ENCODE measurements at places on chromosomes 3 and 15. TPM values are rescaled to one million over a fixed set of nuclear protein-coding genes. Genes with fewer than 3 reads are reported as not detected.

RUBCN gene
- 36.9 TPM for total RNA-seq

DNA sequence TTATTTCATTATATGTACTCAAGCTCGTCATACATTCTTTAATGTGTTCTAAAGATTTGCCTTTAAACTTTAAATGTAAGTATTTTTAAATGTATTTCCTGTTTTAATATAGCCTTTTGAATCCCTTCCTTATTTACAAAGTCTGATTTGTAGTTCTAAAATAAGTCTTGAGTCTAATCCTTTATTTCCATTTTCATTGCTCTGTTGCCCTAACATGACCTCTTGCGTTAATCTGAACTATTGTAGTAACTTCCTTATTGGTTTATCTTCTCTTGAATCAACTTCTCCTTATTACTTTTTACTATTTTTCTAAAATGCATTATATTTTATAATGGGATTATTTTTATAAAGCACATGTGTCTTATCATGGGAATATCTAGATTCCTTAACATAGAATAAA lies 24.0 kb downstream of the KNL1 start:
- no peaks in the 10 kb centered on the region for H3K36me3 ChIP-seq
- H3K27me3 ChIP-seq = no peaks in the 10 kb centered on the region
- H3K27ac ChIP-seq = no peak overlapping the region
- H3K4me1 ChIP-seq = no peaks in the 10 kb centered on the region
- H3K4me3 ChIP-seq = no peak overlapping the region
- DNase-seq = no peak

DNA sequence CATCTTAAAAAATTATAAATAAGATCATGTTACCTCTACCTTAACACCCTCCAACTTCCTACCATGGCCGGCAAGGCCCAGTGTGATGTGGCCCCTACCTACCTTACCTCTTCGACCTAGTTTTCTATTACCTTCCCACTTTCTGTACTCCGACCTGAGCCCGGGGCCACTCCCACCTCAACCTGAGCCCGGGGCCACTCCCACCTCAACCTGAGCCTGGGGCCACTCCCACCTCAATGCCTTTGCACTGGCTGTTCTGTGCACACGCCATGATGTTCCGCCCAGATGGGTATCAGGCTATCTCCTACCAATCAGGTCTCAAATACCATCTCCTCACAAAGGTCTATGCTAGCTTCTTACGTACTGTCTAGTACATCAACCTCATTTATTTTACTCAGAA lies 66.8 kb upstream of the XXYLT1 start:
- H3K27me3 ChIP-seq = no peaks in the 10 kb centered on the region
- H3K4me3 ChIP-seq = no peak overlapping the region
- DNase-seq = no peak
- H3K4me1 ChIP-seq = no peaks in the 10 kb centered on the region

DNA sequence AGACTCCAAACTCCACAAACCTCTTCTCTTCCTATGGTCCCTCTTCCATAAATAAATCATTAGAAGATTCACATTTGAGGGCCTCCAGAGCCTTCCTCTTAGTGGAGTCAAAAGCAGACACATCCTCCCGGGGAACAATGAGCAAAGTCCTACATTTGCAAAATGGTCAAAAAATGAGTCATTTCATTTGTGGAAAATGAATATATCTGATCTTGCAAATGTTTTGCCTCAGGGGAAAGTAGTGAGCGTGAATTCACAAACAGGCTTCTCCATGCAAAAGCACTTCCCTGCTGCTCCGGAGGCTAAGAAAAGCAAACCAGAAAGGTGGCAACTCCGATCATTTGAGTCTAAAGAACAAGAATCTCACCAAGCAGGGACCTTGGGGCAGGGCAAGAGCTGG lies 86.7 kb upstream of the IQSEC1 start:
- no peaks in the 10 kb centered on the region for H3K36me3 ChIP-seq
- no peaks in the 10 kb centered on the region for H3K27me3 ChIP-seq
- no peak overlapping the region for H3K4me3 ChIP-seq
- H3K27ac ChIP-seq = no peak overlapping the region

DPPA2 gene
- not detected for total RNA-seq

- no peak overlapping the region for H3K4me3 ChIP-seq
- DNase-seq = no peak
- no peaks in the 10 kb centered on the region for H3K27me3 ChIP-seq
- peaks cover 76% of the 10 kb centered on the region for H3K4me1 ChIP-seq
- H3K36me3 ChIP-seq = peaks cover 28% of the 10 kb centered on the region
These were observed 58.9 kb downstream of the LMCD1 start for GRCh38 chr3:8560366-8561007.

PEX11A gene
- total RNA-seq = 23.0 TPM

DNA sequence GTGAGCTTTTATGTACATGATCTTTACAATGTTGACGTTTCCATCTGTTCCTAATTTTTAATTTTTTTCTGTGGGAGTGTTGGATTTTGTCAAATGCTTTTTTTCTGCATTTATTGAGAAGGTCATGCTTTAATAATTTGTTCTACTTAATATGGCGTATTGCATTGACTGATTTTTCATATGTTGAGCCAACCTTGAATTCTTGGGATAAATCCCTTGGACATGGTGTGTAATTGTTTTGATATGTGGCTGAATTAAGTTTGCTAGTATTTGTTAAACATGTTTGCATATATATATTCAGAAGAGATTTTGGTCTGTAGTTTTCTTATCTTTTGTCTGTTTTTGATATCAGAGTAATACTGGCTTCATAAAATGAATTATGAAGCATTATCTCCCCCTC lies 256.7 kb downstream of the EDEM1 start:
- H3K4me1 ChIP-seq = no peaks in the 10 kb centered on the region
- no peak overlapping the region for H3K4me3 ChIP-seq
- DNase-seq = no peak
- H3K27ac ChIP-seq = no peak overlapping the region
- H3K36me3 ChIP-seq = no peaks in the 10 kb centered on the region

DNA sequence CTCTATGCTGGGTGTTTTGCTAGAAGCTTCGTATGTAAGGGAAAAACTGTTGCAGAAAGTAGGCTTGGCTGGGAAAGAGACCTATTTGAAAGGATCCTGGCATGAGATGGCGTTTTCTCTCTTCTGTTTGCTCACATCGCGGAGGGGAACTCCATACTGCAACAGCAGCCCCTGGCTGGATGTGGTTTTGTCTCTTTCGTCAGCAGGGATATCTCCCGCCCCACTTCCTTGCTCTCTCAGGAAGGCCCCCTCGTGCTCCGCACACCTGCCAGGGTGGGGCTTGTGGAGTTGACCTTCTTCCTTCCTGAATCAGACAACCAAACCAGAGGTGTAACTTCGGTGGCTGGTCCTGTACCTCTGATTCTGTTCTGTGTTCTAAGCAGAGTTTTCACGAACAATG lies 26.4 kb upstream of the MYZAP start:
- H3K27ac ChIP-seq = peak overlapping the region; percentile 72
- no peak overlapping the region for H3K4me3 ChIP-seq
- peaks cover 21% of the 10 kb centered on the region for H3K4me1 ChIP-seq

- no peak overlapping the region for H3K27ac ChIP-seq
- H3K27me3 ChIP-seq = no peaks in the 10 kb centered on the region
- DNase-seq = no peak
- H3K36me3 ChIP-seq = no peaks in the 10 kb centered on the region
- no peaks in the 10 kb centered on the region for H3K4me1 ChIP-seq
- H3K4me3 ChIP-seq = no peak overlapping the region
These were observed 946.0 kb downstream of the IGSF11 start for GRCh38 chr3:118088696-118089095.

IL16 gene
- 3.7 TPM for total RNA-seq

CNTN4 gene
- 2.1 TPM for total RNA-seq

DNA sequence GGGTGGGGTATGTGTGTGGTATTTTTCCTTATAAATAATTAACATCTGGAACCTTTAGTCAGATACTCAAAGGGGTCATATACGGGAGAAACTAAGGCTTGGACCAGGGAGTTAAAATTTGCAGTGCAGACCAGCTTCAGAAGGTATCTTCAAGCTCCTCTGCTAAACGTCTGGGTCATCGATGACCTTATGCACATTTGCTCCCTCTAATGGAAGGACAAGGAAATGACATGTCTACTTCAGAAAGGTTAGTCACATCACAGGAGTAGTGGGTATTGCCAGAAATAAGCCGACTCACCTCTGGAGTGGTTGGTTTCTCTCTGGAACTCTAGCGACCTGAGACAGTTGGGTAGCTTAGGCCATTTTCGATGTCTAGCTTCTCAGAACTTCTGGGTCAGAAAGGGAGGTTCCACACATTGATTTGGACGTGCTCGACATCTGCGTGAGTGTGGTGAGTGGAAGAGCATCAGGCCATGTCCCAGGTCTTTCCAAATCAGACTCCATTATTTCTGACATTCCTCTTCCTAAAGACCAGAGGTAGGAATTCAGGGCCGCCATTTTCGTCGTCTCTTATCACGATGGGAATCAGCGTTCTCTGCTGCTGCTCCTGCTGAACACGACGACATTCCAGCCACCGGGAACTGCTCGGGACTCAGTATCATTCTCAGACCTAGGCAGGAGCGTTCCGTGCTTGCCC lies 31.8 kb upstream of the RASA2 start:
- no peaks in the 10 kb centered on the region for H3K27me3 ChIP-seq
- H3K4me1 ChIP-seq = peaks cover 36% of the 10 kb centered on the region
- H3K36me3 ChIP-seq = no peaks in the 10 kb centered on the region
- no peak overlapping the region for H3K4me3 ChIP-seq
- DNase-seq = no peak

- H3K36me3 ChIP-seq = peaks cover 7% of the 10 kb centered on the region
- H3K4me3 ChIP-seq = no peak overlapping the region
- no peaks in the 10 kb centered on the region for H3K27me3 ChIP-seq
- no peak overlapping the region for H3K27ac ChIP-seq
- DNase-seq = no peak
These were observed 6.9 kb downstream of the DENND4A start for GRCh38 chr15:65785151-65785550.

DNA sequence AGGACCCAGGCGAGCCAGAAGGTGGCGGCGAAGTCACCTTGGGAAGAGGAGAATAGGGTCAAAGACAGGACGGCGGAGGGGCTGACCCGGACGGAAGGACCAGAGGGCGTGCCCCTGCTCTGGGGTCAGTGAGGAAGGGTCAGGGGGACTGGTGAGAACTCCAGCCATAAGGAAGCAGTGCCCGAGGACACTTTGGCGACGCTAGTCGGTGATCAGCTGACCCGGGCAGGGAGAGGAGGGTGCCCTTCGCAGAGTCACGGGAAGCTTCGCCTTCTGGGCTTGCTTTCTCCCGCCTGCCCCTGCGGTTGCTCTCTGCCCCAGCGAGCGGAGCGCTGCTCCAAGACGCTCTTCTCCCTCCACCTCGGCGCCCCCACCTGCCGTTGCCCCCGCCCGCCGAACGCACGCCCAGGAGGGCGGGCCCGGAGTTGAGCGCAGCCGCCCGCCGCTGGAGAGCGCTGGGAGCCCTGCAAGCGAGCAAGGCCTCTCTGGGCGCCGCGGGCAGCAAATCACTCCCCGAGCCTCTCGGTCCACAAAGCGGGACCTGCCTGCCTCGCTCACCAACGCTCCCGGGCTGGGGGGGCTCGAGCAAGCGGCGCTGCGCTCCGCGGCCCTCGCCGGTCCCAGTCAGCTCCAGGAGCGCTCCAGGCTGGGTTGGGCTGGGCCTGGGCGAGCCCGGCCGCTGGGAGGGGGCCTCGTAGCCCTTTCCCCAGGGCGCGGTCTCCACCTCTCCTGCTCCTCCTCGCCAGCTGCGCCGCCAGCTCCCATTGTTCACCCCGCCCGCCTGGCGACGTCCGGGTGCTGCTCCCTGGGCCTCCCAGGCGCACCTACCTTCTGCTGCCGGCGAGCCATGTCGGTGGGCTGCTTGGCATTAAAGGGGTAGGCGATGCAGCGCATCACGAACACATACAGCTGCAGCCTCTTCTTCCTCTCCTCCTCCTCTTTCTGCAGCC lies 1.2 kb downstream of the CADPS start:
- H3K27ac ChIP-seq = peak overlapping the region; percentile 99
- no peaks in the 10 kb centered on the region for H3K36me3 ChIP-seq
- peak overlapping the region; percentile 70 for H3K4me3 ChIP-seq
- H3K27me3 ChIP-seq = no peaks in the 10 kb centered on the region

DNA sequence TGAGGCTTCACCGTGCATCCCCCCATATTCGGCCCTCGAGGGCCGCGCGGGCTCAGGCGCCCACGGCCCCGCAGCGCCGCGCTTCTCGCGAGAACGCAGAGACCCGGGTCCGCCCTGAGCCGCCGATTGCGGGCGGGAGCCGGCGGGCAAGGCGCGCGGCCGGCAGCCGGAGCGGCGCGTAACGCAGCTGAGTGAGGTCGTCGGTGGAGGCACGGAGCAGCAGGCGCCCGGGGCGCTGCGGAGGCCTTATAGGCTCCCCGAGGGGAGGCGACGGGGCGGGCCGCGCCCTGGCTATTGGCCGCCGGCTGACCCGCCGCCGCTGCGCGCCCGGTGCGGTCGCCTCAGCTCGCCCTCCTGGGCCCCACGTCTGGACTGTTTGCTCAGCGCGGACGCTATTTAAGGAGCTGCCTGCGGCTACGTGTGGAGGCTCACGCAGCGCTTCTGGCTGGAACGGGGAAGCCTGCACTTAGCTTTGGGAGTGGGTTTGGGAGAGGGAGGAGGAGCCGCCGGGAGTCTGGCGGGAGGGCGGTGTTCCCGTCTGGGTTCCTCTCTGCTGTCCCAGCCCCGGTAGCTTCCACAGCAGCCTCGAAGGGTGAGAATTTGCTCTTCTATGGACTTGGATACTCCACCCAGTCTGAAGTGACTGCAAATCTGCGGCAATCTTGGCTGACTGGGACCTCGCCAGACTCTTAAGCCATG lies at the start of gene PLOD2:
PLOD2 (minus strand) TSS at position 221 of the 699 bp plus-strand sequence; CDS start at position 26, 195 bp downstream.
- H3K36me3 ChIP-seq = no peaks in the 10 kb centered on the region
- peaks cover 17% of the 10 kb centered on the region for H3K4me1 ChIP-seq
- no peaks in the 10 kb centered on the region for H3K27me3 ChIP-seq
- peak within 1 kb of the TSS; percentile 75 for H3K4me3 ChIP-seq
- H3K27ac ChIP-seq = peak within 1 kb of the TSS; percentile 95

- no peak overlapping the region for H3K4me3 ChIP-seq
- no peaks in the 10 kb centered on the region for H3K27me3 ChIP-seq
- no peak overlapping the region for H3K27ac ChIP-seq
- DNase-seq = no peak
- H3K4me1 ChIP-seq = no peaks in the 10 kb centered on the region
These were observed 11.7 kb upstream of the CCK start for GRCh38 chr3:42277676-42278075.

PEX5L gene
- total RNA-seq = 0.08 TPM

MORC1 gene
- not detected for total RNA-seq

DNA sequence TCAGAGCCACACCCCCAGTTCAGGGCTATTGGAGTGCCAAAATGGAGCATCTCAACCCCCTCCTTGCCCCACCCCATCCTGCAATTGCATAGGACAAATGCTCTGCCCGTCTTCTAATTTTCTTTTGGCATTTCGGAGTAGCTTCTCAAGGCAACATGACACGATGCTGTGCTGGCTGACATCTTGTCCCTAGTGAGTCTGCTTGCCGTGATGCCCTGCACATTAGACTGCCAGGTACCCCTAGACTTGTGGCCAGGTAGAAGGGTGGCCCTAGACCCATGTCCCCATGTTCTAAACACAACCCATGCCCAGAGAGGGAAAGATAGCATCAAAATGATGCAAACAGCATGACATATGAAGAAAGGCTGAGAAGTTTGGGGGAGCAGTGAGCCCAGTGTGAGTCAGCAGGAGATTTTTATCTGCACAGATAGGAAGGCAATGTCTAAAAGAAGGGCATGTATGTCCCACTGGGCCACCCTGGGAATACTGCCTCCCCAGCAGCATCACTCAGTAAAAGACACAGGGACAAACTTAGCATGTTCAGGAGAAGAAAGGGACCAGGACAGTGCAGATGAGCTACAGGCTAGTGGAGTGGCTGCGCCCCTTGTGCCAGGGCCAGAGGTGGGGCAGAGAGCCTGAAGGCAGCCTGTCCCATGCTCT lies 36.8 kb downstream of the CA12 start:
- no peak overlapping the region for H3K4me3 ChIP-seq
- DNase-seq = no peak
- no peak overlapping the region for H3K27ac ChIP-seq

GRCh38 chr3:195153130-195153529 lies 117.8 kb downstream of the XXYLT1 start:
- H3K27ac ChIP-seq = peak overlapping the region; percentile 82
- H3K27me3 ChIP-seq = no peaks in the 10 kb centered on the region
- DNase-seq = no peak
- H3K4me3 ChIP-seq = no peak overlapping the region

TUSC7 gene
- not detected for total RNA-seq

Measured in heart left ventricle (tissue), 16 donors.